Ovary (tissue), 10 donors: ENCODE measurements at places on chromosomes 7 and 10.

GRCh38 chr7:150961510-150962289, 16.4 kb downstream of the KCNH2 start:
- H3K27ac ChIP-seq = peak overlapping the region; percentile 16
- H3K36me3 ChIP-seq = no peaks in the 10 kb centered on the region
- no peak overlapping the region for H3K4me3 ChIP-seq
- DNase-seq = no peak

GRCh38 chr7:129989466-129989865, 36.7 kb upstream of the UBE2H start:
- H3K27me3 ChIP-seq = no peaks in the 10 kb centered on the region
- H3K36me3 ChIP-seq = no peaks in the 10 kb centered on the region
- H3K4me3 ChIP-seq = no peak overlapping the region
- H3K27ac ChIP-seq = no peak overlapping the region

GRCh38 chr7:73448609-73449008, 15.0 kb downstream of the FZD9 start:
- no peaks in the 10 kb centered on the region for H3K27me3 ChIP-seq
- H3K4me3 ChIP-seq = no peak overlapping the region
- H3K27ac ChIP-seq = no peak overlapping the region
- H3K4me1 ChIP-seq = no peaks in the 10 kb centered on the region

- no peak for DNase-seq
- no peak overlapping the region for H3K4me3 ChIP-seq
- no peaks in the 10 kb centered on the region for H3K36me3 ChIP-seq
- no peak overlapping the region for H3K27ac ChIP-seq
- no peaks in the 10 kb centered on the region for H3K27me3 ChIP-seq
These were observed 293.6 kb downstream of the GLRX3 start for GRCh38 chr10:130429809-130430208.

- H3K27me3 ChIP-seq = no peaks in the 10 kb centered on the region
- H3K4me3 ChIP-seq = no peak overlapping the region
- no peaks in the 10 kb centered on the region for H3K36me3 ChIP-seq
- peak; percentile 70 for DNase-seq
- no peak overlapping the region for H3K27ac ChIP-seq
These were observed 114.6 kb upstream of the SFMBT2 start for GRCh38 chr10:7525314-7526016.

- no peaks in the 10 kb centered on the region for H3K27me3 ChIP-seq
- no peaks in the 10 kb centered on the region for H3K4me1 ChIP-seq
- H3K36me3 ChIP-seq = no peaks in the 10 kb centered on the region
- no peak overlapping the region for H3K4me3 ChIP-seq
- no peak for DNase-seq
- no peak overlapping the region for H3K27ac ChIP-seq
These were observed 174.5 kb upstream of the ZMIZ1 start for GRCh38 chr10:78894089-78894840.

- no peaks in the 10 kb centered on the region for H3K4me1 ChIP-seq
- no peaks in the 10 kb centered on the region for H3K27me3 ChIP-seq
- no peak for DNase-seq
- no peak overlapping the region for H3K27ac ChIP-seq
- H3K4me3 ChIP-seq = no peak overlapping the region
These were observed 94.4 kb upstream of the SFMBT2 start for GRCh38 chr10:7505196-7505595.

- H3K4me1 ChIP-seq = no peaks in the 10 kb centered on the region
- H3K4me3 ChIP-seq = no peak overlapping the region
- no peaks in the 10 kb centered on the region for H3K27me3 ChIP-seq
- H3K36me3 ChIP-seq = no peaks in the 10 kb centered on the region
These were observed 293.7 kb downstream of the FZD1 start for GRCh38 chr7:91557789-91558404.

DNA sequence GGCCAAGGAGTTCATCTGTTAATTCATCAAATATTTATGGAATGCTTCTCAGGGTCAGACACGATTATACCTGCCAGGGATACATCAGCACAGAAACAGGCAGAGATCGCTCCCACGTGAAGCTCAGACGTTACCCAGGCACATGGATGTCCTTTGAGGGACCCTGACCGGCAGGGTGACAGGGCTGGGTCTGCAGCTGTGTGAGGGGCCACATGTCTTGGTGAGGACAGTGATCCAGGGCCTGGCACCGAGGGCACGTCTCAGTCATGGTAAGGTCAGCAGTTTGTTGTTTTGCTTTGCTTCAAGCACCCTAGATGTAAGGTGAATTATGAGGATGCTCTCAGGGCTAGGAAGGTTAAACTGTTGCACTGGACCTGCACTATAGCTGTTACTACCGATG, 227.9 kb downstream of the WDR37 start:
- DNase-seq = no peak
- H3K4me1 ChIP-seq = no peaks in the 10 kb centered on the region
- H3K4me3 ChIP-seq = no peak overlapping the region
- H3K27me3 ChIP-seq = no peaks in the 10 kb centered on the region

DNA sequence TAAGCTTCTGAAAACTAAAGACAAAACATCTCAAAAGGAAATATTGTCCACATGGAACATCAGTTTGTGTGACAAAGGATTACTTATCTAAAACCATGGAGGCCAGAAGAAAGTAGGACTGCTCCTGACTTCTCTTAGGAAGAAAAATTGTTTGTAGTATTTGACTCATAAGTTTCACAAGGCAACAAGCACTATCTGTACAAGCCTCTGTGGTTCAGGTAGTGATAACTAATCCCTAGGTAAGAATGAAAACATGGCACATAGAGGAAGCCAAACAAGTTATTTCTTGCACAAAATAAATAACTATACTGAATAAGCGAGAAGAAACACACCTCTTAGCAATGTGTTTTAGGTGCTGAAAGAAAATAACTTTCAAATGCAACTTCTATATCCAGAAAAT, 30.3 kb downstream of the TFPI2 start:
- no peaks in the 10 kb centered on the region for H3K27me3 ChIP-seq
- no peak overlapping the region for H3K27ac ChIP-seq
- no peak for DNase-seq
- no peak overlapping the region for H3K4me3 ChIP-seq

GRCh38 chr10:24383681-24384106, 174.8 kb downstream of the KIAA1217 start:
- H3K27me3 ChIP-seq = no peaks in the 10 kb centered on the region
- H3K4me1 ChIP-seq = peaks cover 1% of the 10 kb centered on the region
- DNase-seq = peak; percentile 90
- H3K36me3 ChIP-seq = no peaks in the 10 kb centered on the region
- H3K27ac ChIP-seq = no peak overlapping the region

DNA sequence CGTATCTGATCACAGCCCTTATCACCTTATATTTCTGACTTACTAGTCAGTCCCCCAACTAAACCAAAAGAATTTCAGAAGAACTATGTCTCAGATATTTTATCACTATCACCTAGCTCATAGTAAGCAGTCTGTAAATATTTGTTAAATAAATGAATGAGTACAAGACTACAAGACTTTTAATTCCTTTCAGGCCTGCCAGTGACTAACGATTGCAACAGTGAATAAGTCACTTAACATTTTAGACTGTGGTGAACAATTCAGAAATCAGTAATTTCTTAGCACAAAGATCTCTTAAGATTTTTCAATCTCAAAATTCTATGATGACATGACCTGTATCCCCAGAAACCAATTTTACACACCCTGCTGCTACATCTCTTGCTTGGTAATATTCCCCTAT, 162.2 kb downstream of the IMMP2L start:
- H3K4me1 ChIP-seq = peaks cover 3% of the 10 kb centered on the region
- no peaks in the 10 kb centered on the region for H3K36me3 ChIP-seq
- no peaks in the 10 kb centered on the region for H3K27me3 ChIP-seq
- no peak overlapping the region for H3K27ac ChIP-seq
- H3K4me3 ChIP-seq = no peak overlapping the region
- DNase-seq = no peak
